ENCODE measurements at places on chromosomes 2 and 18.
A peak's percentile ranks its signal among the peaks of the same experiment; 100 is the strongest.

- DNase-seq: no peak
These were observed 16.7 kb downstream of the BCL2 start for GRCh38 chr18:63302636-63303405.

GRCh38 chr2:11305338-11305737 lies 39.1 kb downstream of the ROCK2 start:
- DNase-seq: no peak

GRCh38 chr2:152950126-152950525 lies 231.7 kb downstream of the ARL6IP6 start:
- DNase-seq: no peak

- no peak for DNase-seq
These were observed 399.2 kb downstream of the CPS1 start for GRCh38 chr2:210955591-210955990.

- DNase-seq: no peak
These were observed 592 bp downstream of the PSD4 start for GRCh38 chr2:113174376-113174750.

DNA sequence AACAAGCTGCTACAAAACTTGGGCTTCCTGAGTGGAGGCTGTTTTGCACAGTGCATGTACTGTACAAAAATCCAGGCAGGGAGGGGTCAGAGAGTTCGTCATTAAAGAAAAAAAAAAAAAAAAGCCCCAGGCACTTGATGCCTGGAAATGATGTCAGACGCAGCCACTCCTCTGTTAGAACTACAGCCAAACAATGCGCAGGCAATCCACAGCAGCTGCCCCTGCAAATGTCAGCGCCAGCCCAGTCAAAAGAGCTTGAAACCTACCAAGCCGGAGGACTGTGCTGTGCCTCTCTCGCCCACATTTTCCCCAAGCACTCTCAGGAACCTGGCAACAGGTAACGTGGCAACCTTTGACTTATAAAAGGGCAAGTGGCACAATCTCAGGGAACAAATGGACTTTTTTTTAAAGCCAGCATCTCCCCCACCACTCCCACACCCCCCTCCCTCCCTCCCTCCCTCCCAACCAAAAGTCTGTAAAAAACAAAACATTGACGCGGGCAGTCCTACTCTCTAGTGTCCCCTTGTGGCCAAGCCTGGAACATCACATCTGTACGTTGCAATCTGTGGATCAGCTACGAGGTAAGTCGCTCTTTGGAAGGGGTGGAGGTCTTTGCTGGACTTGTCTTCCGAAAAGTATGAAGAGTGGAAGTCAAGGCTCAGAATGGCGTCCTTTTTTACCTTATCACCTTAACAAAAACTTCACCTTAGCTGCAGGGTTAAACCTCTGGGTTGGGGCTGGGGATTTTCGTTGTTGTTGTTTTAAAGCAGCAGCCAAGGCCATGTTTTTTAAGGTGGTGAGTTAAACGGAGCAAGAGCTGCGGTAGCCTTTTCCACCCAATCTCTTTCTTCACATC lies 144.2 kb downstream of the TGIF1 start:
- peak; percentile 89 for DNase-seq

DNA sequence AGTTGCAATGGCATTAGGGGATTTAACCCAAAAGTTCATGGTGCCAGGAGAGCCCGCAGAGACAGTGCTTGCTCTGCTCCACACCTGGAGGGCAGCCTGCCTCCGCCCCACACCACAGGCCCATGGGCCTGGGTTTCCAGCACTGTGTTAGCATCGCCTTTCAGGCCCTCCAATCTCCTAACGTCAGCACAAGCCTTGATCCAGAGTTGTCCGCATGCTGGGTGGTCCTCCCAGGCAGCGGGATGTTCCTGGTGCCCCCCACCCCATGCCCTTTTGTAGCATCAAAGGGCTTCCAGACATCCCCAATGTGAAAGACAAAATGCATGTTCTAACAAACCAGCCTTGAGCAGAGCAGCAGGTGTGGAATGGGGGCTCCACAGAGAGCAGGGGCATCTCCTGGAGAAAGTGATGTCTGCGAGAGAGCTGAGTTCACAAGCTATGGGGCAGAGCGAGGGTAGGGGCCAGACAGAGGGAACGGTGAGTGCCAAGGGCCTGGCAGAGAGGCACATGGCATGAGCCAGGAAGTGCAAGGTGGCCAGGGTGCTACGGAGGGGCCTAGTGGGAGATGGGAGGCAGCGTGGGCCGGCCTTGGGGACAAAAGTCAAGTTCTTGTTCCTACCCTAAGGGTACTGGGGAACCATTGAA lies 119.2 kb downstream of the CYP26B1 start:
- no peak for DNase-seq

DNA sequence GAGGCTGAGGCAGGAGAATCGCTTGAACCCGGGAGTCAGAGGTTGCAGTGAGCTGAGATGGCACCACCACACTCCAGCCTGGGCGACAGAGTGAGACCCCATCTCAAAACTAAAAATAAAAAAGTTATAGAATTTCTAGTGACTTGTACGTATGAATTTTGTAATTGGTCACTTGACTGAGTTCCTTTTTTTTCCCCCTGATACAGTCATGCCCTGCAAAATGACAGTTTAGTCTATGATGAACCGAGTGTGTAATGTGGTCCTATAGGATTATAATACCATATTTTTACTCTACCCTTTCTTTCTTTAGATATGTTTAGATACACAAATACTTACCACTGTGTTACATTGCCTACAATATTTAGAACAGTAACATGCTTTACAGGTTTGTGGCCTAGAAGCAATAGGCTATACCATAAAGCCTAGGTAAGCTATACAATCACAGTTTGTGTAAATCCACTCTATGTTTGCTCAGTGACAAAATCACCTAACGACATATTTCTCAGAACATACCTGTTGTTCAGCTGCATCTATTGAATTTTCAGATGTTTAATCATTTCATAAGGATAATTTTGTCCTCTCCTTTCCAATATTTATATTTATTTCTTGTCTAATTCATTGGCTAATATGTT lies 25.4 kb downstream of the SOCS6 start:
- DNase-seq: no peak

DNA sequence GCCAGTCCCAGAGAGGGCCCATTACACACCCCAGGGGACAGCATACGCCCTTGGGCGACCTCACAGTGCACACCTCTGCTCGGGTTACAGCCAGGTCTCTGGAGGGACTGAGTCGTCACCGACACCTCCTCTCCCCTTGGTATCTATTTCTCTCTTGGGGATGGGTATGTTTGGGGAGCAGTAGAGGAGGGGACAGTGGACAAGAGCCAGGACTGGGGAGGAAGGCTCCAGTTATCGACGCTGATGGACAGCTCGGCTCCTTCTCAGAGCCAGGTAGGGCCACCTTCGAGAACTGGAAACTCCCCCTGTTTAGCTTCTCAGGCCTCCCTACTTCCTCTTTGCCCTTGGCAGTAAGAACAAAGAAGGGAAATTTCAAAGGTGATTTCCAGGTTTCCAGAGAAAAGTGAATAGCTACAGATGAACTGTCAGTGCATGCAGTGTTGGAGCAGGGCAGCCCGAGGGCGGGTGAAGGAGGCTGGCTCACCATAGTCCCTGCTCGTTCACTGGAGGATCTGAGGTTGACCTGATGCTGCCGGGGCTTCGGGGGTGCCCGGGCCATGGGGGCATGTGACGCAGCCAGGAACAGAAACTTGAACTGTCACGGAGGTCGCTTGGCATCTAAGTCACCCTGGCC lies 4.4 kb upstream of the SEMA4C start:
- DNase-seq: no peak

DNA sequence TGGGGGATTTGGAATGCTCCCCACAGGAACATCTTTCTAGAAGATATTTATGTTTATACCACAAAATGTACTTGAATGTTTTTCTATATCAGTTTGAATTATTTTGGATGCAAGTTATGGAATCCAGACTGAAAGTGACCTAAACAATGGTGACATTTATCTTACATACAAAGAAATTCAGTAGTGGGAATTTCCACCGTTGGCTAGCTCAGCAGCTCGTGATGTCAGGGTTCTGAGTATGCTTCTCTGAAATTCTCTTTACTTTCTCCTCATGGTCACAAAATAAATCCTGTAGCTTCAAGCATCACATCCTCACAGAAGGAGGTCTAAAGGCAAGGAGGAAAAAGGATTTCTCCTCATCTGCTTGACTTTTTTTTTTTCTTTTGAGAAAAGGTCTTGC lies 105.3 kb downstream of the AKAIN1 start:
- DNase-seq: no peak

- DNase-seq: no peak
These were observed 126.6 kb downstream of the UBE2E3 start for GRCh38 chr2:181106789-181107627.

GRCh38 chr18:63965716-63966330 lies 4.1 kb upstream of the SERPINB8 start:
- no peak for DNase-seq

GRCh38 chr18:213966-214365 lies 53.9 kb downstream of the THOC1 start:
- DNase-seq: no peak

DNA sequence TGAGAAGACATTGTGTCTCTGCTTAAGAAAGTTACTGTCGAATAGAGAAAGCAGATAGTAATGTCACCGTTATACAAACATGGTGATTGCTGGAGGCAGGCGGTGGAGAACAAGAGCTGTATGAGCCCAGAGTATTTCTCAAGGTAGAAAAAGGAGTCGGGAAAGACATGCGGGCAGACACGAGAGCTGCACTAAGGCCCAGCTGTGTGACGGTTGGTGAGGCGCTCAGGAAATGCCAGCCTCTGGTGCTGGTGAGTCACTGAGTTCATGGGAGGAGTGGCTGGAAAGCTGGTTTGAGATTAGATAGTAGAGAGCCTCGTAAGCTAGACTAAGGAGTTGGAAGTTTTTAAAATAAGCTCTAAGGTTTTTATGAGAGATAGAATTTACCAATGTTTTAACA lies 390.9 kb upstream of the TRIB2 start:
- no peak for DNase-seq

- no peak for DNase-seq
These were observed 29.3 kb downstream of the APOB start for GRCh38 chr2:21014364-21015280.

- no peak for DNase-seq
These were observed 22.0 kb downstream of the KCTD1 start for GRCh38 chr18:26526128-26526965.

DNA sequence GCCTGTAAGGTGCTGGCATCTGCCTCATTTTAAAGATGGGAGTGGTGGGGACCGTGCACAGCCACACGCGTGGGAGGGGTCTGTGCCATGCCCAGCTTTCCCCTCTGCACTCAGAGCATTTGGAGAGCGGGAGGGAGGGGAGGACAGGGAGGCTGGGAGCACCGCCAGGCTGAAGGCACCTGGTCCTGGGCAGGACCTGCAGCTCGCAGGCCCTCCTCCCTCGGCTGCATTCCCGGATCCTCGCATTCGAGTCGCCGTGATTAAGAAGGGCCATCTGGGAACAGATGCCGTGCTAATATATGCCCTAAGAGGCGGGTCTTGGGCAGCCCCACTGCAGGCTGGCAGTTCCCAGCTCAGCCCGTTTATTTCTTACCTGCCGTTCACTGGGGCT lies 84.0 kb downstream of the PTGR3 start:
- DNase-seq: no peak

DNA sequence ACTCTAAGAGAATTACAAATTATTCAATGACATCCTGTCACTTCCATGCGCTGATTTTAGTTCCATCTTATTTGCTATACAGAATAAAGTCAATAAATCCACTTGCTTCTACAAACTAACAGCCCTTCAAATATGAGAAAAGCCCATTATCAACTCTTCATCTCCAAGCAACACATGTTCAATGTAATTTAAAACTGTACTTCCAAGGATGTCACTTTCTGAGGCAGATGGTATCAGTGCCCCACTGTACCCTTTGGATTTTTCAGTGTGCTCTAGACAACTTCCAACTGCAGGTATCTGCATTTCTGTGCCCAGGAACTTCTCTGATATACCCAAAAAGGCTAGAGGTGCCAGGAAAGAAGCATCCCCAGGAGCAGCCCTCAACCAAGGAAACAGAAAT lies 87.6 kb downstream of the SMAD2 start:
- no peak for DNase-seq

Measured in hematopoietic multipotent progenitor cell treated with erythropoietin and hydrocortisone succinate and interleukin-3 and kit ligand, for 15 days (in vitro differentiated cells).